Stimulated activated CD4-positive, alpha-beta T cell treated with anti-CD3 and anti-CD28 coated beads, Interleukin-12 subunit alpha, Interleukin-12 subunit beta, amount 100 ng/mL, for 4 hours (primary cell): ENCODE measurements at places on chromosomes 4 and X.

DNA sequence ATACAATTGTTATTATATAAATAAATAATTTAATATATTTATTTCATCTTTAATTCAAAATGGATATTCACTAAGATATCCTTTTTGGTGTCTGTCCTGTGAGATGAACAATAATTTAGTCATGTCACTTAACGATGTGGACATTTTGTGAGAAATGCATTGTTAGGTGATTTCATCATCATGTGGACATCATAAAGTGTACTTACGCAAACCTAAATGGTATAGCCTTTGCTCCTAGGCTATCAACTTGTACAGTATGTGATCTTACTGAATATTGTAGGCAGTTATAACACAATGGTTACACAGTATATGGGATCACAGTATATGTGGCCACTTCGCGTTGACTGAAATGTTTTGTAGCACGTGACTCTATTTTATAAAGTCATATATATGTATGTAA is 20.2 kb upstream of the CHRNA9 start:
- no peak for DNase-seq

- no peak for DNase-seq
These were observed 1.5 kb downstream of the N4BP2 start for GRCh38 chr4:40058121-40058520.

DNA sequence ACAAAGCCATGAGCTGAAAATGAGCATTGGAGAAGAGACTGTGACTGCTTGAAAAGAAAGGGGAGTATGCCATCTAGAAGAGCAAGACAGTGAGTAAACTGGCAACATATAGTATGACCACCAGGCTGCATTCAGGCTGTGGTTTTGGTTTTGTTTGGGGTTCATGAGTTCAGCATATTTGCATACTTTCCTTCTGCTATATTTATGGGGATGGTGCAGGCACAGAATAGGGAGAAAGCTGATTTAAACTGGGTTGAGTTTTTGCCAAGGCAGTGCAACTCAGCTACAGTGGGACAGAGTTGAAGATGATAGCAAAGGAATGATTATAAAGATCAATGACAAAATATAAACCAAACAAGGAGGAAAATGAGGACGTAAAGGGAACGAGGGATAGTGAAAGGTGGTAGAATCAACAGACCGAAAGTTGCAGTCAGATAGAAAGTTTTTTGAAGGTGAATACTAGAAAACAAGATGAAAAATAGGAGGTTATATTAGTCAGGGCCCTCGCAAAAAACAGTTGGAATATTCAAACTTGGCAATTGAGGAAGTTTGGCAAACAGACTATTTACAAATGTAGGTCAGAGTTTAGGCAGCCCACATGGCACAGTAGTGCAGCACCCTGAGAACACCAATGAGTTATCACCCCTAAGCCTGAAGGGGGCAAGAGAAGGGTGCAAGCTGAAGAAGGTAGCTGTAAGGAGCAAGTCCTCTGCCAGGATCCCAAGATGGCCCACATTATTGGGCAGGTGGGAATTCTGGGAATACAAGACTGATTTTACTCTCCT is 114.8 kb upstream of the MAP9 start:
- no peak for DNase-seq

- no peak for DNase-seq
These were observed 565.6 kb upstream of the TENM3 start for GRCh38 chr4:181677621-181678020.

DNA sequence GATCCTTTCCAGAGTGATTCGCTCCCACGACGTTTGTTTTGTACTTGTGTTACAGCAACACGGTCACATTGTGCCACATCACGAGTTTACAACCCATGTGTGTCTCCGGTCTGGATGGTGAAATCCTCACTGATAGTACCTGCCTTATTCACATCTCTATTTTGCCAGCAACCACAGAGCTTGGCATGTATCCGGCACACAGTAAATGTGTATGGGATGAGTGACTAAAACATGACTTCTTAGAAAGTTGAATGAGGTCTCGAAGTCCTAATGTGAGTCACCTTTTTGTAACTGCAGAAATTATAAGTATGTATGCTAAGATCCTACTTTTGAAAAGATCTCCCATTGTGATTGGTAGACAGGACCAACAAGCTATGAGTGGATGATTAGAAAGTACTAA is 7.5 kb downstream of the STOX2 start:
- DNase-seq, result no peak

DNA sequence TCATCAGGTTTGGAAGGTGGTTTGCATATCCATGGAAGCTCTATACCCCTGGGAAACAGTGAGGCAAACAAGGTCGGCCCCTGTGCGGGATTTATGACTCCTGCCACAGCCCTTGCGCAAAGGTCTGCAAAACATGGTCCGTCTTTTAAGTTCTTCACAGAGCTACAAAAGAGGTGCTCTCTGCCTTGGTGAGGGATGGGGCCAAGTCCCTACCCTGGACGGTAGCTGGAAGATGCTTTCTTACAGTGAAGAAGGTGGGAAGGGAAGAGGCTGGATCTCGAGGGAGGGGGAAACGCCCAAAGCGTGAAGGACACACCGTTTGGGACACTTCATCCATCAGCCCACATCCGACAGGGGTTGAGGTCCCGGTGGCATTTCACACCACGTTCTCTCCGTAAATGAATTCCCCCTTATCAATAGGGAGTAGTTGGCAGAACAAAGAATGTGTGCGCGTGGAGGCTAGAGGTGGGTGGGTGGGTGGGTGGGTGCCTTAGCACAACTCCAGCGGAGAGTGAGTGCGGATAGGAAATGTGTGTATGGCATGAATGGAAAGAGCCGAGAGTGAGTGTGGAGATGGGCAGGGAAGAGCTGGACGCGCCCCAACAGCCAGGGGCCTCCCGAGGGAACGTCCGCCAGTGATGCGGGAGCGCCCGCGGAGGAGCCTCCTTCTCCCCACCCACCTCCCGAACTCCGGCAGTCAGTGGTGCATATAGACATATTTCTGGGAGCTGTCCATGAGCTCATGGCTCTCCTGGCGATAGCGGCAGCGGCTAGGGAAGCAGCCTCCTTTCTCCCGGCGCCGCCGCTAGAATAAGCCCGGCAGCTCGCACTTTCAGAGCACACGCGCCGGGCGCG is 68.3 kb downstream of the LARP7 start:
- no peak for DNase-seq

DNA sequence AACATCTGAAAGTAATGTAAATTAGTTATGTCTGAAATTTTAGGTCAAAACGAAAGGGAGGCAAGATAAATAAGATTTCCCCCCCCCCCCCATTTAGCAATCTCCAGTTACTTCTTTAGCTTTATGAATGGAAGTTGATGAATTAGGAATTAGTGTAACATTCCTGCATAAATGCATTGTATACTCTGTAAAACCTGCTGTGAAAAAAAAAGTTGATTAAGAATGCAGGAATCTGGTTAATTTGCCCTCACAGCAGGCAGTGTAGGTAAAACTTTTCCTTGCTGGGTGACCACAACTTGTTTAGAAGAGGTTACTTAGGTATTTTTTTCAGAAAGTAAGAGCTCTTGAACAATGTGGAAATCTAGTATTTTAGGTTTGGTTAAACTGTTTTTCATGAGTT is 15.3 kb downstream of the LARP7 start:
- DNase-seq, result no peak

- no peak for DNase-seq
These were observed 2.3 kb downstream of the HNRNPD start for GRCh38 chr4:82371497-82371896.

- DNase-seq, result no peak
These were observed 899.2 kb downstream of the PDHA2 start for GRCh38 chr4:96739101-96739500.

DNA sequence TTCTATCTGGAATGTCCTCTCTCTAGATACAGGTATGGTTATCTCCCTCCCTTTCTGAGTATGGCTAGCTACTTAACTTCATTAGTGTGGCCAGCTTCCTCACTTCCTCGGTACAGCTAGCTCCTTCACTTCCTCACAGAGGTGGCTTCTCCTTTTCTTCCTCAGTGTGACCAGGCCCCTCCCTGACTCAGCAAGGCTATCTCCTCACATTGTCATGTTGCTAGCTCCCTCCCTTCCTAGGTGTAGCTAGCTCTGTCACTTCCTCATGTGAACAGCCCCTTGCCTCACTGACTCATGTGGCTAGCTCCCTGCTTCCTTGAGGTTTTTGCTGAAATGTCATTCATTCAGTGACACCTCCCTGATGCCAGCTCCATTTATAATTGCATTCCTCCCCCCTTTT is 67.3 kb upstream of the DDIT4L start:
- DNase-seq, result no peak
